ENCODE measurements at places on chromosomes 12 and 14. TPM values are rescaled to one million over a fixed set of nuclear protein-coding genes. Genes with fewer than 3 reads are reported as not detected.
A peak's percentile ranks its signal among the peaks of the same experiment; 100 is the strongest.

The GMFB gene
- 47.3 TPM for total RNA-seq

The BLOC1S1 gene
- 123 TPM for total RNA-seq

The CLEC9A gene
- not detected for total RNA-seq

The GPR68 gene
- total RNA-seq = 1.4 TPM

The PHETA1 gene
- total RNA-seq = 6.1 TPM

The SLC6A13 gene
- 12.0 TPM for total RNA-seq

The PPFIA2 gene
- total RNA-seq = 73.1 TPM

The SERPINA12 gene
- not detected for total RNA-seq

The KRT82 gene
- total RNA-seq = not detected

The CLEC4C gene
- total RNA-seq = 0.73 TPM

The SIRT4 gene
- total RNA-seq = 3.3 TPM

The COCH gene
- 1.3 TPM for total RNA-seq

The PARP2 gene
- 32.0 TPM for total RNA-seq

GRCh38 chr12:581321-581720, 81.9 kb downstream of the NINJ2 start:
- ATAC-seq = no peak

DNA sequence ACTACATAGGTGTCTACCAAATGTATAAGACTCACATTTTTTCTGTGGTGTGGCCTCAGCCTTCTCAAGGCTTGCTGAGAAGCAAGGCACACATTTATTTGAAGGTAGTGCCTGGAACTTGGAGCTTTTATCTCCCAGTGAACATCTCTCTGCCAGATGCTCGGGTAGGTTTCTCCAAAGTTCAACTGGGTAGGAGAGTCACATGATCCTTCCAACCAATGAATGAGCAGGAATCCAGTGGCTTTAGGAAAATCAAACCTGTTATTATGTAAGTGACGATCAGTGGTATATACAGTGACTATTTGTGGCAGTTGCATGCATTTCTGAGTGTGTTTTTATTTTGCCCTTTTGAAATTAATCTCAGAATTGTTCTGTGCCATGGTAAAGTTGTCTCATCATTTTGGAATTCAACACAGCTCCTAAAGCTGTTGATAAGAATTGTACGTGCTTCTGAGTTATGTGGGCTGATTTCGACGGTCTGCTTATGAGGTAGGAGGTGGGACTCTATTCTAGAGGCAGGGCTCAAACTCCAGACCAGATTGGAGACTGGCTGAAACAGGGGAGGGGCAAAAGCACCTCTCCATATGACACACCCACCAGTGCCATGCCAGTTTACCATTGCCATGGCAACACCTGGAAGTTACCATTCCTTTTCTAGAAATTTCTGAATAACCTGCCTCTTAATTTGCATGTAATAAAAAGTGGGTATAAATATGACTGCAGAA, 57.6 kb downstream of the EID3 start:
- ATAC-seq = peak; percentile 67

- ATAC-seq = no peak
Observed at GRCh38 chr12:126139355-126139754, 1074.1 kb downstream of the AACS start.

DNA sequence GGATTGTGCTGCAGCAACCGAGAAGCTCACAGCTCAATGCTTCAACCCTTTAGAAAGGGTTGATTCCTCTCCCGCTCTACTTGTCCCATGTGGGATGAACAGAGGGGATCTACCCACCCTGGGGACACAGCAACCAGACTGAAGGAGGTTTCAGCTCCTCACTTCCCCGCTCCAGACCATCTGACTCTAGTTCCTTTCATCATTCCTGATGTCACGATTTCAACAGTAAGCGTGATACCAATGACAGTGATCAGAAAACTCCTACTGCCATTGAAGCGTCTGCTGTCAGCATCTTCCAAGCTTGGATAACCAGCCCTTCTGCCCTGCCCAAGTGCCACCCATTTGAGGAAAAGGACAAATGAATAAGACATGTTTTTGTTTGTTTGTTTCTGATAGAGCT, 14.3 kb downstream of the SERPINA1 start:
- no peak for ATAC-seq

GRCh38 chr14:104395276-104395675, 184.3 kb upstream of the C14orf180 start:
- ATAC-seq = no peak

GRCh38 chr12:45981075-45981837, 9.1 kb downstream of the SCAF11 start:
- no peak for ATAC-seq

DNA sequence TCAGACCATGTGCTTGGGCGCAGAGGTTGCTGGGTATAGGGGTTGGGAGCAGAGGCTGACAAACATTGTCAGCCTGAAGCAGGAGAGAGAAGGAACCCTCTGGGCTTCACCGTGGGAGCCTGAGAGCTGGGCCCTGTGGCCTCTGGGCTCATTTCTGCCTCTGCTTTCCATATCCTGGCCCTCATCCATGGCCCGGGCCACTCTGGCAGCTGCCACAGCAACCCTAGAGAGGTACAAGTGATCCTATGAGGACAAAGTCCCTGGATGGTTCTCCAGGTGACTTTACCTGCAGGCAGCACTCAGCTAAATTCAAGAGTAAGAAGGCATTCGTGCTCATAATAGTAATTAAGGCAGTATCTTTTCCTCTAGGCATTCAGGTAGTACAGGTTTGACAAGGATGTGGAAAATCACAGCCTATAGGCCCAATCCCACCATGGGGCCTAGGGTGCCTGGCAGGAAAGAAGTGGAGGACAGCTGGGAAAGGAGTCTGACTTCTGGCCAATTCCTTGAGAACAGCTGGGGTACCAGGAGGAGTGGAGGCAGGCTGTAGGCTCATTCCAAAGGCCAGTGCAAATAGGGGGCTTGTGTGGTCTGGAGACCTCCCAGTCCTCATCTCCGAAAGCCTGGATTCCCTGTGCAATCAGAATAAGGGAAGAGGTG, 3.6 kb upstream of the TTC7B start:
- ATAC-seq = no peak

GRCh38 chr14:65028937-65029336, 42.2 kb downstream of the FNTB start:
- ATAC-seq = no peak

- ATAC-seq = no peak
Observed at GRCh38 chr14:92356677-92357076, 33.7 kb downstream of the SLC24A4 start.

GRCh38 chr14:75133597-75133996, 6.7 kb upstream of the NEK9 start:
- ATAC-seq = no peak

DNA sequence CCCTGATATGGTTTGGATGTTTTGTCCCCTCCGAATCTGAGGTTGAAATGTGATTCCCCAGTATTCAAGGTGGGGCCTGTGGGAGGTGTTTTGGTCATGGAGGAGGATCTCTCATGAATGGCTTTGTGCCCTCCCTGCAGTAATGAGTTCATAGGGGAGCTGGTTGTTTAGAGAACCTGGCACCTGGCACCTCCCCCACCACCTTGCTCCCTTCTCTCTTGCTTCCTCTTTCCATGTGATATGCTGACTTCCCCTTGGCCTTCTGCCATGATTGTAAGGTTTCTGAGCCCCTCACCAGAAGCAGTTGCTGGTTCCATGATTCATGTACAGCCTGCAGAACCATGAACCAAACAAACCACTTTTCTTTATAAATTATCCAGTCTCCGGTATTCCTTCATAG, 32.6 kb downstream of the CD163L1 start:
- no peak for ATAC-seq

GRCh38 chr14:45699471-45699870, 446.5 kb upstream of the MIS18BP1 start:
- no peak for ATAC-seq

- ATAC-seq = no peak
Observed at GRCh38 chr12:19799216-19799615, 359.9 kb downstream of the AEBP2 start.

DNA sequence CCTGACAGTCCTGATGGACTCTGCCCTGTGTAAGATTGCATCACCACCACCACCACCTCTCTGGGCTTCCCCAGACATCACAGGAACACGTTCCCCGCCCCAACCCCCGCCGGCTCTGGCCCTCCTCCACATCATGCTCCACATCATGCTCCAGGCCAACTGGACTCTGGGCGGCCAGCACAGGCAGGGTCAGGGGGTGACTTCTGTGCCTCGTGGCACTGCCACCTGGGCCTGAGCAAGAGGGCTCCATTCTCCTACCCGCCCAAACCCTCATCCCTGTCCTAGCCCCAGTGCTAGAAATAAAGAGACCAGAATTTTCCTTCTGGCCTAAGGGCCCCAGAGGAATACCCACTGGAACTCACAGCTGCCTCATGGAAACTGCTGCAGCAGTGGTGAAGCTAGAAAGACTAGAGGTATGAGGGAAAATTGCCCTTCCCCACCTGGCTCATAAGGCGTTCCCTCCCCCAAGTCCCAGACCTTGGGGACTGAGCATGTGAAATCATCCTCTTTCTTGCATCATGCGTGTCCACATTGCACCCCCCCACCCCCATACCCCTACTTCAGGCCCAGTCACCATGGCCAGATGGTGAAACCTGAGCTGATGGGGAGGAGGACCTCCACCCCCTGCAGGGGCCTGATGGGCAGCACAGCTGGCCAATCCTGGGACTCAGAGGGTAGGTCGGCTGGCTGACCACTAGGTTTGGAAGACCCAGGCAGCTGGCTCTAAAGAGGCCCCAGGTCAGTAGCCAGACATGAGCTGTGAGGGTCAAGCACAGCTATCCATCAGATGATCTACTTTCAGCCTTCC, at the start of gene INHBE:
Gene INHBE (plus strand): TSS at position 742 of the 808 bp plus-strand sequence. CDS start 230 bp downstream, outside the sequence.
- peak; percentile 72 for ATAC-seq

- ATAC-seq = no peak
Observed at GRCh38 chr12:19739195-19739776, 300.0 kb downstream of the AEBP2 start.

GRCh38 chr12:3130057-3130830, 53.1 kb downstream of the TSPAN9 start:
- ATAC-seq = no peak

DNA sequence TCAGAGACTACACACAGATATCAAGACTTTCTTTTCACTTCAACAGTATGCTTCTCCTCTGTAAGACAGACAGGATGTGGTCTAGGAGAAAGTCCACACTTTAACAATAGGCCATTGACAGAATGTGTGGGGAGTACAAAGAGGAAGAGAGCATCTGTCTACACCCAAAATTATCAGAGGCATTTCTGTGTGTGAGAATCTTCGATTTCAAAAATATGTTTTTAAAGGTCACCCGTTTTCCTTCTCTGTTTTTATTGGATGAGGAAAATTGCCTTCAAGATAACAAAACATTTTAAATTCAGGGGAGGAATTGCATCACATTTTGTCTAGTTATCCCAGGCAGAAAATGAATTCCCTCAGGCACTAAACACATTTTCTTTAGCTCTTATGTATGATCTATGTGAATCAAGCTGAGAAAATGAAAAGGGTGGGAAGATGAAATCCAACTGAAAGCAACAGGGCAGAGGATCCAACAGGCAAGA, 16.4 kb downstream of the NAV3 start:
- no peak for ATAC-seq

DNA sequence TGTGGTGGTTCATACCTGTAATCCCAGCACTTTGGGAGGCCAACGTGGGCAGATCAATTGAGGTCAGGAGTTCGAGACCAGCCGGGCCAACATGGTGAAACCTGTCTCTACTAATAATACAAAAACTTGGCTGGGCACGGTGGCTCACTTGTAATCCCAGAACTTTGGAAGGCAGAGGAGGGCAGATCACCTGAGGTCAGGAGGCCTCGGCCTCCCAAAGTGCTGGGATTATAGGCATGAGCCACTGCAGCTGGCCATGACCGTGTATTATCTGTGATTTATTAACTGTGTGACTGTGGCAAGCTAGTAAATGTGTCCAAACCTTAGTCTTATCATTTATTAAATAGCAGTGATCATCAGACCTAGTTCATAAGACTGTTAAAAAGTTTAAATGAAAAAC, 7.1 kb upstream of the ITPK1 start:
- no peak for ATAC-seq

GRCh38 chr12:3456809-3457208, 34.2 kb upstream of the PRMT8 start:
- peak; percentile 42 for ATAC-seq

DNA sequence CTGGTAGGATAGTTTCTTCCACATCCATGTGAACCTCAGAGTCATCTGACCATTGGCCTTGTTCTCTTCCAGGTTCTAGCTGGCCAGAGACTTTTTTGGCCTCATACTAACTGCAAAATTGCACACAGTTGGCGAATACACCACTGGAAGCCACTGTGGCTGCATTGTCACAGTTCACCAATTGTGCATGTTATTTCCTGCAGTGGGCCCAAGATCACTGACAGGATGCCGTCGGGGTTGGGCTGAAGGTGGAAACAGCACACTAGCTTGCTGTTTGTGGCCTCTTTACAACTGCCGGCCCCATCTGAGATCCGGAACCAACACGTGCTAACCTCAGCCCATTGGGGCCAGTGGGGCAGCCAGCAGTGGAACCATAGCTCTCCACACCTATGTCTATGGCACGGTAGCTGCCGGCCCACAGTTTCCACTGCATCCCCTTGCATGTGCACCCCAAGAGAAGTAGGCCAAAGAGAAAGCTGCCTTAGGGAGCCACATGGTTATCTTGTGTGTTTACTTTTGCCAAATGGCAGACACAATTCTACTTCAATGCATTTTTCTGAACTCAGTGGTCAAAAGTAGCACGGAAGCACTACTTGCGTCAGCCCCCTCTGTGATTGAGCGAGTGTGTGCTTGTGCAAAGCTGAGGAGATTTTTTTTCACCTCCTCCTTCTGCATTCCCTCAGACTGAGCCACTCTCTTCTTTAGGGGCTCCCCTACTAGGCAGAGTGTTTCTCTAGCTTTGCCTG, 464.0 kb downstream of the RAD51B start:
- ATAC-seq = no peak

DNA sequence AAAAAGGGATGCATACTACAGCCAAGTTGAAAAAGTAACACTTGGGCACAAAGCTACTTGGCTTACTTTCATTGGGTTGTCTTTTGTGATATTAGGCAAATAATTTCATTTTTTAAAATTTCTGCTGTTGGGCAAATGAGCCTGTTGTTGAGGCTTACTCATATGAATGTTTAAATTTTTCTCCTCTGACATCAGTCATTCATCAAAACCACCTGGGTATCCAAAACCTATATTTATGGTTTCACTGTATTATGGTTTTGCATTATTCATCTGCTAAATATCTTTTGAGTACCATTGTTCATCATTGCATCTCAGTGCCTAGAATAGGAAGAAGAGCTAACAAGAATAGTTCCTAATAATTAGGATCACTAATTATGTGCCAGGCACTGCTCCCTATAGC, 28.1 kb downstream of the DYRK2 start:
- no peak for ATAC-seq

GRCh38 chr12:101828463-101829196, 2.1 kb downstream of the GNPTAB start:
- ATAC-seq = no peak

- ATAC-seq = no peak
Observed at GRCh38 chr12:118900993-118901392, 80.3 kb upstream of the SRRM4 start.

All from motor neuron (in vitro differentiated cells).